Posterior cingulate gyrus (tissue), 11 donors: ENCODE measurements at places on chromosomes 4 and X.

- DNase-seq = no peak
Measured at GRCh38 chrX:100695302-100695701, 36.6 kb downstream of the SYTL4 start.

DNA sequence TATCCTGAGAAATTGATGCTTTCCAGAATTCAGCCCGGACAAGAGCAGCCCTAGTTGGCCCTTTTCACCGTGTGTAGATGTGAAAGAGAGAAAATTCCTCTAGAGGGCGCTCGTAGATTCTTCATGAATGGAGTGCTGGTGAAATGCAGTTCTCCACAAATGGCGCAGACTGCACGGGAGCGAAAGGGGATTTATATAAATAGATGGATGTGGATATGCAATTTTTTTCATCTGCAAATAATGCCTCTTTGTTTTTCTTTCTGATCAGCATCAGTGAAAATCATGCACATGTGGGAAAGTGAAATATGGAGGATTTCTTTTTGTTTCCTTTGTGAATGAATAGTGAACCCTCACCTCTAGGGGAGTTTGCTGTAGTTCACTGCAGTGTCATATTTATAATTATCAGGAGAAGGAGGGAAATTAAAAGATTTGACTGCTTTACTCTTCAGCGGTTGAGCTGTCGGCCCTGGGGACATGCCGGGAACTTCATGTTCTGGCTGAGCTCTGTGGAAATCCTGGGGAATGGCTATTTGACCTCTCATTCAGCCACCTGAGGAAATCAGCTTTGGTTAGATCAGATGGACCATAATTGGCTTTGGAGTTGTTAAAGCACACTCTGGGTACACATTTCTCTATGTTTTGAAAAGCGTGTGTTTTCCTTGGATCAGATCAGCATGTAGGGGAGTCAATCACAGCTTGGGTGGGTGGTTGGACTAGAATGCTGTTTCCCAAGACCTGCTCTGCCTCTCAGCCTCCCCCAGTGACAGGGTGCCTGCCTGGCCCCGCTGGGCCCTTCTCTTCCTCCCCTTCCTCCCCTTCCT is 115.0 kb upstream of the SHISA3 start:
- DNase-seq = no peak

DNA sequence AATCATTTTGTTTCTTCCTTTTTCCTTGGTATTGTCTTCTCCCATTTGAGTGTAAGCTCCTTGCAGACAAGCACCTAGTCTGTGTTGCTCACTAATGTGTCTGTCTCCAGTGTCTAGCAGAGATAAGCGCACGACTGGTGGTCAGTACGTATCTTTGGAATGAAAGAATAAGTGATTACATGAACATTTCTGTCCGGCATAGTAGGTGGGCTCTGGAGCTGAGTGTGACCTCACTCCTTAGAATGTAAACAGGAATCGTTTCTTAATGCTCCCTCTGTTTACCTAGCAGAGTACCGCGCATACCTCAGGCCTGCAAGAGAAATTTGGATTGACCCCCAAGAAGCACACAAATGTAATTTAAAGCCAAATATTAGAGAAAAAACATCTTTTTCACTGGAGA is 235.4 kb downstream of the MAML3 start:
- DNase-seq = no peak

GRCh38 chr4:165738571-165738970 is 134.5 kb upstream of the TLL1 start:
- DNase-seq = no peak

- DNase-seq = peak; percentile 80
Measured at GRCh38 chrX:2325076-2325784, 175.5 kb downstream of the DHRSX start.

DNA sequence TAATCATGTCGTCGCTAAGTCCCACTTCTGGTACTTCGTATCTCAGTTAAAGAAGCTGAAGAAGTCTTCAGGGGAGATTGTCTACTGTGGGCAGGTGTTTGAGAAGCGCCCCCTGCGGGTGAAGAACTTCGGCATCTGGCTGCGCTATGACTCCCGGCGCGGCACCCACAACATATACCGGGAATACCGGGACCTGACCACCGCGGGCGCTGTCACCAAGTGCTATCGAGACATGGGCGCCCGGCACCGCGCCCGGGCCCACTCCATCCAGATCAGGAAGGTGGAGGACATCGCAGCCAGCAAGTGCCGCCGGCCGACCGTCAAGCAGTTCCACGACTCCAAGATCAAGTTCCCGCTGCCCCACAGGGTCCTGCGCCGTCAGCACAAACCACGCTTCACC is 11.3 kb downstream of the PNCK start:
- DNase-seq = peak; percentile 21

DNA sequence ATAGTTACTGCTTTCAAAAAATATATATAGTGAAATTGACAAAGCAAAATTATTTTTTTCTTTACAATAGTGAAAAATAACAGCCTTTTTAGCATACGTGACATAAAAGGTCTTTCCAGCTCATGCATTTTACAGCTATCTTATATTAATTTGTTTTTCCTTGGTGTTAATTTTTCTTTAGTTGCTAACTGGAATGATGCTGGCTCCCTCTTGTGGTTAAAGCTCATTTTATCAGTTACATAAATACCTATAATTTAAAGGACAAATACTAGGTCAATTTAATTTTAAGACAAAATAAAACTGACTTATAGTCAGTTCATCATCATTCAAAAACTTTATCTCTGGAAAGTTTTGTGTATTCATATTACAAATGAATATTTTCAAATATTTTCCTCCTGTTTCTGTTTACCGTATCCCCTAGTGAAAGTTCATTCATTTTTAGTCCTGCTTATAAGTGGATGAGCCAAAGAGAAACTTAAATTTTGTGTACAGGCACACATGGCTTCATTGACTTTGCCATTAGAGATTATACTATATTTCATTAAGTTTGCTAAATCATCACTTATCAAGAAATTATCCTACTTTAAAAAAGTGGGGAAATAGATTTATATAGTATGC is 9.9 kb upstream of the ANAPC4 start:
- DNase-seq = no peak

DNA sequence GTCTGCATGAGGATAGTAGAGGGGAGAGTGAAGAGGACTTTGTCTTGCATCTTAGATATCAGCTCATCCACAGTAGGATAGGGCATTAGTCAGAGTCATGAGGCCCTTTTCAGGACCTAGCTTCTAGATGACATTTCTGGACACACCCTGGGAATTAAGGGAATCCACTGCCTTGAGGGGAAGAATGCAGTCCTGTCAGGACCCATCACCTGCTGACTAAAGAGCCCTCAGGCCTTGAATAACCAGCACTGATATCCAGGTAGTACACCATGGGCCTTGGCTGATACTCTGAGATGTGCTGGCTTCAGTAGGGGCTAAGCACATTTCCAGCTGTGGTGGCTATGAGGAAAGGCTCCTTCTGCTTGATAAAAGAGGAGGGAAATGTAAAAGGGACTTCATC is 134.4 kb downstream of the EDA2R start:
- DNase-seq = no peak

DNA sequence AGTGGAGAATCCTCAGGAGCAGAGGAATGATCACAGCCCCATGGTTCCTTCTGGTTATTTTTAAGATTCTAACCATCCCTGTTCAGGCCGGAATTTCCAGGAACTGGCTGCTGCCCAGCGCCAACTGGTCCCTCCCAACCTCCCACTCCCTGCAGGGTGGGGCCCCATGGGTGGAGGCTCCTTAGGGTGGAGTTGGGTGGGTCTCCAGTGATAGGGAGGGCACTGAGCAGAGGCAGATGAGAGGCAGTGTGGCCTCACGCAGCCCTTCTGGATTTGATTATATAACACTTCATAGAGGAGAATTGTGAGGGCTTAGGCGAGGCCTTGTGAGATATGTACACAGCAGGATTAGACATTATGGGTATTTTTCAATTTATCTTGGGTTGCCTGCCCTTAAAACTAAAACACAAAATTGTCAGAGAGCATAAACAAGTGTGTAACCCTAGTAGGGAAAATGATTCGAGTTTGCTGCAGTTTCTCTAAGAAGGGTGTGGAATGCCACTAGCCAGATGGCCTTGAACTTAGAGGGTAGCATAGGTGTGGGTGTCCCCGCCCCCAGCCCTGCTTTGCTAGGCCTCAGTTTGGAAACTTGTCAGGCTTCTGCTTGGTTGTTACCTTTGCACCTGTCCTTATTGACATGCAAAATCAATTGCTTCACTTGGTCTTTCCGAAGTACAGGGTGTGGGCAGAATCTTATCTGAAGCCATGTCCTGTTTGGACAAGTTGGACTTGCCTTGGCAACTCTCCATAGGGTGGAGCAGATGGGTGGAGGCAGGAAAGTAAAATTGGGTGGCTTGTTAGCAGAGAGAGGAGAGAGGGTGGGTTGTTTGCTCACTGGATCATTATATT is 9.4 kb downstream of the KLF3 start:
- DNase-seq = no peak

GRCh38 chr4:152451496-152451895 is 84.4 kb downstream of the FBXW7 start:
- DNase-seq = no peak

DNA sequence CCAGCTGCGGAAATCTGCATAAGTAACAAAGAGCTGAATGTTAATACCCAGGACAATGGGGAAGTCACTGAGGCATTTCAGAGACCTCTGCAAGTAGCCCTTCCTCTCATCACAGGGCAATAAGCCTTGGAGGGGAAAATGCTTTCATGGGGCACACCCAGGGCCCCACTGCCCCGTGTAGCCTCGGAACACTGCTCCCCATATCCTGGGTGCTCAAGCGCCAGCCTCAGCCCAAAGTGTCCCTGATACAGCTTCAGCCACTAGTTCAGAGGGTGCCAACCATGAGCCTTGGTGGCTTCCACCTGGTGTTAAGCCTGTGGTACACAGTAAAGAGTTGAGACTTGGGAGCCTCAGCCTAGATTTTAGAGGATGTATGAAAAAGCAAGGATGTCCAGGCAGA is 402.8 kb upstream of the CXorf51A start:
- no peak for DNase-seq

- no peak for DNase-seq
Measured at GRCh38 chrX:130829526-130830515, 73.2 kb downstream of the ENOX2 start.

- no peak for DNase-seq
Measured at GRCh38 chr4:85826060-85826678, 351.2 kb downstream of the ARHGAP24 start.
